ENCODE measurements at places on chromosomes 6 and 20.

- DNase-seq, result no peak
Observed at GRCh38 chr20:35257175-35257909, 20.6 kb downstream of the MMP24OS start.

- no peak for DNase-seq
Observed at GRCh38 chr6:35919085-35919826, 1.6 kb downstream of the SRPK1 start.

GRCh38 chr6:116363759-116364158 lies 7.0 kb upstream of the DSE start:
- no peak for DNase-seq

DNA sequence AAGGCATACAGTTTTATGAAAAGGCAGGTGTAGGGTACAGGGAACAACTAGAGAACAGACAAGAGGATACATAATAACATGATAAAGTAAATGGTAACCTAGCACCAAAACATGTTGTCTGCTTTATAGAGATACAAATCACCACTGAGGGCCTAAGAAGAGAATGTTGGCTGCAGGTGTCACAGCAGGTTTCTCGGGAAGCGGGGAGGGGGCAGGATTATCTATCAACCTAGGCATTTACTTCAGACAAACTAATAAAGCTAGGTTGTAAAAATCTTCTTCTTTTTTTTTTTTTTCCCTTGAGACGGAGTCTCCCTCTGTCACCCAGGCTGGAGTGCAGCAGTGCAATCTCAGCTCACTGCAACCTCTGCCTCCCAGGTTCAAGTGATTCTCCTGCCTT lies 22.7 kb downstream of the PIM1 start:
- DNase-seq, result no peak

GRCh38 chr20:50405235-50405914 lies 104.8 kb upstream of the PTPN1 start:
- DNase-seq, result no peak
